ENCODE measurements at places on chromosomes 13 and 19.

DNA sequence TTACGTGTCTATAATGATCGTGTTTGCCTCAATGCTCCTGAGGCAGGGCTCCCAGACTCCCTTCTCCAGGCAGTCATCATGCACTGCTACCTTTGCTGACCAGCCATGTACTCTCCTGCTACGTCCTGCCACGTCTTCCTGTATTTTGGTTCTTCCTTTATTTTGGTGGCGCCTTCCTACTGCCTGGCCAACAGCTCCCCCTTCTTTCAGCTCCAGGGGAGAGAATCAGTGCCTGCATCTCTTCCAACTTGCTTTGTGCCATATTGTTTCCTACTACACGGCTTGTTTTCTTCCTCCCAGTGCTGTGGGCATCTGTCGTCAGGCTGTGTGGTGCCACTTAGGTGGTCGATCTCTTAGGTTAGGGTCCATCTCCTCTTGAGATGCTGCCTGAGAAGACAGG, 96.2 kb downstream of the FGF9 start:
- no peak for DNase-seq

DNA sequence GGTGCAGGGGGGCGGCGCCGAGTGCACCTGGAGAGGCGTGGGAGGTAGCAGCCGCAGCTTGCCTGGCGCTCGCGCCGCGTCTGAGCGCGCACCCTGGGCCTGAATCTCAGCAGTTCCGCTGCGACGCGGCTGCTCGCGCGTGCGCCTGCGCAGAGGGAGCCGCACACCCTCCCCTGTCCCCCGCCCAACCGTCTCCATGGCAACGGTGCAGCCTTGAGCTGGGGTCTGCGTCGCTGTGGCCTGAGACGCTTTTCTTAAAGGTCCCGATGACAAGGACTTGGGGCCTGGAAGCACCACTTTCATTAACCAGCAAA, at the start of gene PNMA8B:
Gene PNMA8B (minus strand): TSS at position 82 of the 314 bp plus-strand sequence. CDS start 402 bp downstream, outside the sequence.
- DNase-seq = peak; percentile 47

- DNase-seq = no peak
Observed at GRCh38 chr13:23848646-23849141, 40.5 kb downstream of the MIPEP start.

DNA sequence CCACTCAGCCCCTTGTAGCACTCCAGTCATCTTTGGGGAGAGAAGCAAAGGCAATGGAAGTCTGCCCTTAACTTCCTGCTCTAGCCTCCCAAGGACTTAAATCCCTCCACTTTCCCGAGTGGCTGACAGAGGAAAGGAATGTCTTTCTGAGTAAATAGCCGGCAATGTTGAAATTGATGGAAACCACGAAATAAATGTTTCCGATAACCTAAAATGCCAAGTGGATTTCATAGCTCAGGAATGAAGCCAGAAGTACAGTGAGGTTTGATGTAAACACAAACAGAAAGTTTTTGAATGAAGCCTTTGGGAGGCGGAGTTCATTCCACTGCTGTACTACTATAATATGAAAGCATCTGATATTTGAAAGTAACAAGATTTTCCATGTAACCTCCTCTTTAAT, 14.0 kb upstream of the TBC1D4 start:
- DNase-seq = no peak

- DNase-seq = no peak
Observed at GRCh38 chr13:22060187-22060586, 389.3 kb downstream of the FGF9 start.

- DNase-seq = no peak
Observed at GRCh38 chr13:109630271-109630670, 156.1 kb downstream of the IRS2 start.

- DNase-seq = no peak
Observed at GRCh38 chr13:108419768-108420167, 150.2 kb downstream of the TNFSF13B start.

- DNase-seq = peak; percentile 54
Observed at GRCh38 chr13:94454906-94455305, 24.6 kb downstream of the DCT start.

DNA sequence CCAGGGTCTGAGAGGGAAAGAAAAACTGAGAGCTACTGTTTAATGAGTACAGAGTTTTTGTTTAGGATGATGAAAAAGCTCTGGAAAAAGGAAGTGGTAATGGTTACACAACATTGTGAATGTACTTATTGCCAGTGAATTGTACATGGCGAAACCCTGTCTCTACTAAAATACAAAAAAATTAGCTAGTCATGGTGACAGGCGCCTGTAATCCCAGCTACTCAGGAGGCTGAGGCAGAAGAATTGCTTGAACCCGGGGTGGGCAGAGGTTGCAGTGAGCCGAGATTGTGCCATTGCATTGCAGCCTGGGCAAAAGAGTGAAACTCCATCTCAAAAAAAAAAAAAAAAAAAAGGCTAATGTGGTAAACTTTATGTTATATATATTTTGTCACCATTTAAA, 96.3 kb downstream of the VWA8 start:
- no peak for DNase-seq

DNA sequence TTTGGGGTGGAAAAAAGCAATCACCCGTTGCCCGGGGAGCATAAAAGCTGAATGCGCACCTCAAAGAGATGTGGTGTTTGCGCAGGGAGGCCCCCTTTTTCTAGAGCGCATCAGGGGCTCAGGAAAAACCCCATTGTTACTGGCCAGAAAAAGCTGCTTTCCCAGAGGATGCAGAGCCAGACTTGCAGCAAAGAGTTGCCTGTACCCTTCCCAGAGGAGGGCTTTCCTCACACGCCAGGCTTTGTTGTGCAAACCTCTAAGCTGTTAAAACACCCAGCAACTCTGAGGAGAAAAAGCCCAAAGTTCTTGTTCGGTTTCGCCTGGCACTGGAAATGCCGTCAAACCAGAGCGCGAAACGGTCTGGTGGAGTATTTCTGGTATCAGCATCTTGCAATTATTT, 29.3 kb downstream of the GSX1 start:
- DNase-seq = no peak

- no peak for DNase-seq
Observed at GRCh38 chr19:30593356-30593755, 221.2 kb downstream of the ZNF536 start.

GRCh38 chr19:10043286-10043927, 30.1 kb downstream of the RDH8 start:
- no peak for DNase-seq

GRCh38 chr19:40139533-40140287, 49.0 kb upstream of the ZNF780A start:
- DNase-seq = no peak

DNA sequence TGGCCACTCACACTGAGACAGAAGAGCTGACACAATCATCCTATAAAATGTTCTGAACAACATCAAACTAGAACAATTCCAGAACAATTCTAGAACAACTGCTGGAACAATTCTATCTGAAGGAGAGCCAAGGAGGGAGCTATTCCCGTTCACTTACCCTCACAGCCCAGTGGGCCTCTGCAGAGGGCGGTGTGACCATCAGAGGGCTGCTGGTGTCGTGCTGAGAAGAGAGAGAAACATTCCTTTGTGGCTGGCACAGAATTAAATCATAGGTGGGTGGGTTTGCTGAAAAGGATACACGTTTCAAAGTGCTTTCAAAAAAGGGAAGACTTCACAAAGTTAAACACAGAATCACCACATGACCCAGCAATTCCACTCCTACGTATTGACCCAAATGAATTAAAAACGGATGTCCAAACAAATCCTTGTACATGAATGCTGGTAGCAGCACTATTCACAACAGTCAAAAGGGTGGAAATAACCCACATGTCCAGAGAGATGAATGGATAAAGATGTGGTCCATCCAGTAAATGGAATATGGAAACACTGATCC, 34.9 kb downstream of the EPS15L1 start:
- DNase-seq = no peak

DNA sequence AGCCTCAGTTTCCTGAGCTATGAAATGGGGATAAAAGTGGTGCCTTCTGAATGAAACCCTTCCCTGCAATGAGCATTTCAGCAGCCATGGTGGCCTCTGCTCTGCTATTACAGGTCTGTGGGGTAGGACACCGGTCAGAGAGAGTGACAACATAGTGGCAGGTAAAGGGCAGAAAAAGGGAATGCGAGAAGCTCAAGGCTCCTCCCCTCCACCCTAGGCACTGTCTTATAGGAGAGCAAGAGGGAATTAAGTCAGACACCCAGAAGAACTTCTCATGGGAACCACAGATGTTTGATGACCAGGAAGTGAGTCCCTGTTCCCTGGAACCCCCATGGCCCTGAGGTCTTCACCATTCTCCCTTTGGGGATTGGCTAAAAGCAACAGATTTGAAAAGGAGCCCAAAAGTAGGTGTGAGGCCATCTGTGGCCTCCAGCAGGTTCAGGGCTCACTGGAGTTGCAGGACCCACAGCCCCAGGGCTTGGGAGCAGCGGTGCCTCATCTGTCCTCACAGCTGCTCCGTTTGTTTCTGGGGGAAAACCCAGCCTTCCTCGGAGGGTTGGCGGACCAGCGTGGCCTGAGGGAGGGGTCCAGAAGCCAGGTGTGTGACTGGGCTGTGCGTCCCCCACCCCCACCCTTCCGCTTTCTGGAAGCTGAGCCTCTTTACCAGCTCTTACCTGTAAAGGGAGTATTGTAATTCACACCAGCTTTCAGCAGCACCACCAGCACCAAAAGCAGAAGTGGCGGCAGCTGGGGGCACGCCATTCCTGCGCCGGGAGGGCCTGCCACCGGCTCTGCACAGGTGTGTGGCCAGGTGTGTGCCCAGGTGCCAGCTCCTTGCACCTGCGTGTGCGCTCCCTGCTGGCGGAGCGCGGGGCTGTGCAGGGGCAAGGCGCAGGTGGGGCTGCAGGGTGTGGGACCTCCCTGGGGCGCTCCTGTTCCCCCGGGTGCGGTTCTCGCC, 19.4 kb downstream of the IQCN start:
- DNase-seq = no peak

GRCh38 chr19:17614476-17614875, 59.0 kb downstream of the COLGALT1 start:
- no peak for DNase-seq

DNA sequence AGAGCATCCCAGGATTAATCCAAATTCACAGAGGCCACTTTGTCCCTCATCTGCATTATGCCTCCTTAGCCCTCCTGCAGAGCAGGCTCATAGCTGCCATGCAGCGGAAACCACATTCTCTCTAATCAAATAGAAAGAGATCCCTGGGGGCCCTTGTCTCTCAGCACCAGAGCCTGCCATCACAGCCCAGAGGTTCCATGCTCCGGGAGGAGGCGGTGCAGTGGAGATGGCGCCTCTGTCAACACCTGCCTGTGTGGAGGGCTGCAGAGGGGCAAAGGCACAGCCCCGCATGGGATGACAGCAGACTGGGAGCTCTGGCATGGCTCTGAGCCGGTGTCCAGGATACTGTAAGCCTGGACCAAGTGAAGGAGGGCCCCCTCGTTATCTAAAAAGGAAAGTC, 111.3 kb downstream of the SLC7A1 start:
- DNase-seq = no peak

DNA sequence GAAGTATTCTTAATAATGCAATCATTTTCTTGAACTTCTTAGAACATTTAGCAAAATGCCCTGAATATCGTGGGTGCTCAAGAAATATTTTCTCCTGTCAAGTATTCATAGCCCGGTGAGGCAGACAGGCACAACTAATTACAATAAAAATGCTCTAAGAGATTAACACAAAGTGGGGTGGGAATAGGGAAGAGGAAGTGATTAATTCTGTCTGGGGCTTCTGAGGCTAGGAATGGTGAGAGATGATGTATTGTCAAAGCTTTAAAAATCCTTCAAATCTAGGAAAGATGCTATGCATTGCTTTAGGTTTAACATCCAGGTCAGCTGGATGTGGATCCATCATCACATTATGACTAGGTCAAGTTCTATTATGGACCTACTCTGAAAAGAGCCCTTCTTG, 66.9 kb upstream of the POSTN start:
- no peak for DNase-seq

GRCh38 chr13:47036294-47037008, 139.6 kb upstream of the HTR2A start:
- no peak for DNase-seq

DNA sequence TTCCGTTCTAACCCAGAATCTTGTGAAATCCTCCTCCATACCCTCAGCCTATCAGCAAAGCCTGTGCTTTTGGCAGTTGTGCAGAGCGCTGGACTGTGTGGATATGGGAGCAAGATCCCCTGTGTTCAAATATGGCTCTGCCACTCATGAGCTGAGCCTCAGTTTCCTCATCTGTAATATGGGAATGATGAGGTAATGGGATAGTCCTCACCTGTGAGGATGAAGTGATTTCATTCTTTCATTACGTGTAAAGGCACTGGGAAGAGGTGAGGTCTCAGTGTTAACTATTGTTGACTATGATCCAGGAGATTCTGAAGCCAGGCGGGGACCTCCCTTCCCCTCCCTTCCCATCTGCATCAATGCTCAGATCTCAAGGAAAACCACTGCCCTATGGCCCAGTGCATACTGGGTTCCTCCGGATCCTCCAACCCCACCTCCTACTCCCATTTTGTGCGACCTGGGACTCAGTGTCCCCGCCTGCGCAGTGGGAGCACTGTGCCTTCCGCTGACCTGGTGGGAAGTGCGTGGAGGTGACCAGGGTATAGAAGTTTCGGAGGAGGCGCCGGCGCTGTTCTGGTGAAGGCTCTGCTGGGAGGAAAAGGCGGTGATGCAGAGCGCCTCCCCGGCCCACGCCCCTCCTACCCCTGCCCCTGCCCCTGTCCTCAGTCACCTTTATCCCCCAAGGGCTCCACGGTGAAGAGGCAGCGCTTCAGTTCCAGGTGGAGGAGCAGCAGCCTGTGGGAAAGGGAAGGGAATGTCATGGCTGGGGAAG, 5.0 kb downstream of the FUZ start:
- DNase-seq = no peak

DNA sequence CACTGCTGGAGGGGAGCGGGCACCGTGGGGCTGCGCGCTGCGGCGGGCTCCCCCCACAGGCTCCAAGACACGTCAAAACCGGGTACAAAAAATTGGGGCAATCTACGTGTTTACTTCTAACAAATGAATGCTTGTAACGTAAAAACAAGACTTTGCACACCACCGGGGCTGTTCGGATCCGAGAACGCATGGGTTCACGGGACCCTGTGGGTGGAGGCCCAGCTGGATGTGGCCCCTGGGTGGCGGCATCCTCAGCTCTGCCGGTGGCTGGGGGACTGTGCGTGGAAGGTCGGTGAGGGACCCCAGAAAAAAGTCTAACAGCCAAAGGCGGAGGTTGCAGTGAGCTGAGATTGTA, 10.3 kb upstream of the SLC7A10 start:
- DNase-seq = peak; percentile 54

DNA sequence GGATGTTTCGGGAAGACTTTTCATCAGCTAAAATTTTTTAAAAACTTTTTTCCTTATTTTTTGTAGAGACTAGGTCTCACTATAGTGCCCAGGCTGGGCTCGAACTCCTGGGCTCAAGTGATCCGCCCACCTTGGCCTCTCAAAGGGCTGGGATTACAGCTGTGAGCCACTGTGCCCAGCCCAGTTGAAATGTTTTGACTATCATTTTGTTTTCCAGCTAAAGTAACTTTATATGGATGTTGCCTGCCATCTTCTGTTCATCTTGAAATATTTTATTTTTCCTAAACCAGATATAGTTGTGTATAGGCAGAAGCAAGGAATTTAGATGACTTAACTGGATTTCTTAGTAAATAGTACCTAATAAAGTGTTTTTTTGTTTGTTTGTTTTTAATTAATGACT, 7.0 kb downstream of the CAB39L start:
- no peak for DNase-seq

- peak; percentile 48 for DNase-seq
Observed at GRCh38 chr13:94433055-94433961, 46.2 kb downstream of the DCT start.

GRCh38 chr13:43763143-43763759, 23.5 kb downstream of the ENOX1 start:
- DNase-seq = no peak
